SK-MEL-5 (cell line): ENCODE measurements at places on chromosomes 1 and 21. TPM values are rescaled to one million over a fixed set of nuclear protein-coding genes. Genes with fewer than 3 reads are reported as not detected.

Gene COL9A2
- total RNA-seq: 0.53 and 0.63 TPM in 2 replicates

Gene ARHGEF16
- 0.45 and 0.58 TPM in 2 replicates for total RNA-seq

Gene MKNK1
- 14.5 and 16.2 TPM in 2 replicates for total RNA-seq

Gene HMGCS2
- total RNA-seq: not detected in 2 replicates

GRCh38 chr1:205988585-205988995 is 14.6 kb downstream of the RAB7B start:
- no peak for DNase-seq

- no peak for DNase-seq
Observed at GRCh38 chr21:14523234-14523633, 22.9 kb downstream of the SAMSN1 start.

Gene CD160
- 3.0 and 4.0 TPM in 2 replicates for total RNA-seq

DNA sequence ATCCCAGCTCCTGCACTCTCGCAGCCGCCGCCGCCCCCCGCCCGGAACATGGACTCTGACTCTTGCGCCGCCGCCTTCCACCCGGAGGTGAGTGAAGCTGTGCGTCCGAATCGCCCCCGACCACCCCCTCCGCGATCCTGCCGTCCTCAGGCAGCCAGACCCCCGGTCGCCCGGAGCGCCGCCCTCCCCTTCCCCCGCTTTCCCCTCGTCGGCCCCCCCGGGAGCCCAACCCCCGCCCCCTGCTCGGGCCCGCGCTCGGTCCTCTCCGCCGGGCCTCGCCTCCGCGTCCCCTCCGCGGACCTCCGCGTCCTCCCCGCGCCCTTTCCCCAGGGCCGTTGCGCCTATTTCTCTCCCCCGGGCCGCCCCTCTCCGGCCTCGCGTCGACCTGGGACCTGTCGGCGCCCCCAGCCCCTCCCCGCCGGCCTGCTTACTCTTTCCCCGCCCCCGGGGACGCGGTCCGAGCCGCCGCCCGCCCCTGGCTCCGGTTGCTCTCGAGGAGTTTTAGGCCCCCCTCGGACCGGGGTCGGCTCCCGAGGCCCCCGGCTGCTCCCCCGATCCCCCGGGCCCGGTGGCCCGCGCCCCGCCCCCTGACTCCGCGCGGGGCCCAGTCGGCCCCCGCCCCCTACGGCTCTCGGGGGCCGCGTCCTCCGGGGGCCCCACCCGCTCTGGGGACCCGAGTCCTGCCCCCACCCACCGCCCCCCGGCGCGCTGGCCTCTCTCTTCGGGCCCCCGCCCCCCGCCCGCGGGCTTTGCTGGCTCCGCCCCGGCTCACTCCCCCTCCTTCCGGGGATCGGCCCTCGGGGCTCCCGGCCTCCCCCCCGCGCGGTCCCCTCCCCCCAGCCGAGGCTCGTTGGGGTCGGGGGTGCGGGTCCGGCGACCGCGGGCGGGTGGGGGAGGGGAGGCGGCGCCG is 743 bp downstream of the PHF13 start:
- no peak for DNase-seq

DNA sequence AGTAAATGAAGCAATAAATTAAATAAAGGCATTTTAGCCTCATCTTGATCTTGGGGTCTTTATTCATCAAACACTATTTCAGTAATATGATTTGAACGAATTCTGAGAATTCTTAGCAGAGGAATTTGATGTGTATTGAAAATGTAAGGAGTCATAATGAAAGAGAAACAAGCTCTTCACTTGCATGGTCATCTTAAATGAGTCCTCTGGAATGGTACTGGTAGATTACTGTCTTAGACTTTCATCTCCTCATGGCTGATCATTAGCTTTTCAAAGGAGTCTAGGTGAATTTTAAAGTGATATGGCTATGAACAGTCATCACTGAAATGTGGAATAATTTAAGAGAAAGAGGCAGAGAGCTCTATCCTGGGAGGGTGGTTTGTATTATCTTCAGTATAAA is 30.0 kb downstream of the PRRC2C start:
- no peak for DNase-seq

DNA sequence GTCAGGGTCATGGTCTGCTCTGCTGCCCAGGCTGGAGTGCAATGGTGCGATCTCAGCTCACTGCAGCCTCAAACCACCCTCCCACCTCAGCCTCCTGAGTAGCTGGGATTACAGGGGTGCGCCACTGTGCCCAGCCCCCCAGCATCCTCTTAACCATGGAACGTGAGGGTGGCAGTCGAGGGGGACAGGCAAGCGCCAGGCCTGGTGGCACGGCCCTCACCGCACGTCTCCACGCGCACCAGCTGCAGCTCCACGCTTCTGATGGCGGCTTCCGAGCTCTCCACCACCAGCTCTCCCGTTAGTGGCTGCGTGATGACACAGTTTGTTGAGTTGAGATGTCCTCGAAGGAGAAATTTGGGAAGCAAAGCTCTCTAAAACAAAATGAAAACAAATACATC is 39.1 kb downstream of the VPS26C start:
- no peak for DNase-seq

GRCh38 chr21:25118648-25119047 is 488.6 kb downstream of the MRPL39 start:
- DNase-seq: no peak

GRCh38 chr1:85660541-85660940 is 47.7 kb downstream of the ZNHIT6 start:
- no peak for DNase-seq

GRCh38 chr1:159005161-159005560 is 4.5 kb upstream of the IFI16 start:
- no peak for DNase-seq

Gene GJA9
- not detected in 2 replicates for total RNA-seq

Gene FBXO42
- 11.4 and 11.6 TPM in 2 replicates for total RNA-seq

DNA sequence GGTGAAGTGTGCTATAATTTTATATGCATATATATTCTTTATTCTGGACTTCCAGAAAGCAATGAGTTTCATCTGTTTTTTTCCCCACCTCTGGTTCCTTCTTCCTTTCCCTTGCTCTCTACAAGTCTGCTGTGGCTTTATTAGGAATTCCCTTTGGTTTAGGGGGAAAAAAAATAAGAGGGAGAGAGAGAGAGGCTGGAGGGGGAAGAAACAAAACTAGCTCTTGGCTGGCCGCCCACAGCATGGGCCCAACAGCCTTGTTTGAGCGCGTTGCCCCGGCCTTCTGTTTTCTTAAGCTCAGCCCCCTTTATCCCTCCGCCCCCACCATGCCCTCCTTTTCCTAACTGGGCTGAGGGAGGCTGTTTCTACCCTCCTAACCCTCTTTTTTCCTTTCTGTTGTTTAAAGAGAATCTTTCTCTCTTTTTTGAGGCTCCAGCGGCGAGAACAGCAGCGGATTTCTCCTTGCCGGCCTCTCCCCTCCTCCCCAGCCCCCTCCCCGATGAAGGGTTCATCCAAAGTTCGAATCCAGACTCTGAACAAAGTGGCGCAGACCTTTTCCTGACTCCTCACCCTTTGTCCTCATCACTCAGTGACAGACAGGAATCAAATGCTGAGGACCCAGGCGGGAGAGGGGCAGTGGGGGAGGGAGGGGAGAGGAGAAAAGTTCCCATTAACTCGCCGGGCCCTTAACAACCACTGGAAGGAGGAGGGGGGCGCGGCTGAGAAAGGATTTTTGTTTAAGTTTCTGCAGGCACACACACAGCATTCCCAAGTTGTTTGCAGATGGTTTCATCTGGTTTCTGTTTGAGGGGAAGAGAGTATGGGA is 29.7 kb downstream of the PBX1 start:
- DNase-seq: no peak

Gene TAS1R1
- total RNA-seq: not detected in 2 replicates

DNA sequence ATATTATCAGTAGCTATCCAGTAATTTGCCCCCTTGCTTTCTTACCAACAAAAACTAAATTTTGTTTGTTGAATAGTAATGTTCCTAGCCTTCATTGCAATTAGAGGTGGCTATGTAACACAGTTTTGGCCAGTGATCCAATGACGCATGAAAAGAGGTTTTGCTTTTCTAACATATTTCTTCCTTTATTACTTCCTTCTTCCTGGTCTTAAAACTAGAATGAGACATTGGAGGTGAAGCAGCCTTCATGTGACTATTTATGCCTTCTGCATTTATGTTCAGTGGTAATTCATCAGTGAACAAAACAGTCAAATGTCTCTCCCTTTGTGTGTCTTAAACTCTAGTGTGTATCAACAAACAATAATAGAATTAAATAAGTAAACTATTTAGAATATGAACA is 35.5 kb downstream of the LRIF1 start:
- no peak for DNase-seq

- no peak for DNase-seq
Observed at GRCh38 chr1:209675565-209676154, 448 bp downstream of the G0S2 start.

GRCh38 chr1:157356601-157357000 is 195.7 kb downstream of the FCRL5 start:
- no peak for DNase-seq

Gene PDPN
- not detected in 2 replicates for total RNA-seq

DNA sequence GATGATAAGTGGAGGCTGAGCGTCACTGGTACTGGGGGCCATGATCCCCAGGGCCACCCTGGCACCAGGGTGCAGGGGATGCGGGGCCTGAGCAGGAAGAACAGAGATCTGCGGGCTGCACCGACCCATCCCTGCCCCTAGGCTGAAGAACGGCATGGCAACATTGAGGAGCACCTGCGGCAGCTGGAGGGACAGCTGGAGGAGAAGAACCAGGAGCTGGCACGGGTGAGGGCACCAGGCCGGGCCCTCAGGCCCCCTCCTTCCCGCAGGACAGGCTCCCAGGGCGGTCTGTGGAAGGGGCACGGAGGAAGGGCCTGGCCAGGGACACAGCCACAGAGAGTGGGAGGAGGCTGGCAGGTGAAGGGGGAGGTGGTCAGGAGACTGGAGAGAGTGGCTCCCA is 21.8 kb downstream of the PPFIA4 start:
- DNase-seq: no peak

Gene MNDA
- not detected in 2 replicates for total RNA-seq

- no peak for DNase-seq
Observed at GRCh38 chr1:214402613-214403083, 121.7 kb downstream of the SMYD2 start.

- no peak for DNase-seq
Observed at GRCh38 chr1:207828046-207828445, 76.2 kb downstream of the CD46 start.

DNA sequence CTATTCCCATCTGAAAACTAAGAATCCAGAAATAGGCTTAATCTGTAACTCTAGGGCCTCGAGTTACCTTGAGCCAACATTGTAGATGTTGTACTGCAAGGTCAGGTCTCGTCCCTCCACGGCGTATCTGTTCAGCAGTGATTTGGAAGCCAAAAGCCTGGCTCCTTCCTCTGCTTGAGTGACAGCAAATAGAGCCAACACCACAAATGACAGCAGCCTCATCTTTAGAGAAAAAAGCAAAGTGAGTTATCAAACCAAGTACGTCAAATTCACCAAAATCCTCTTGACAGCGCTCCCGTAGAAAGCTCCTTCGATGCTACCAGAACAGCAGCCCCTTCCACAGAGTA is 832 bp downstream of the SSR2 start:
- DNase-seq: no peak

Gene WNT9A
- total RNA-seq: not detected in 2 replicates
